ENCODE measurements at places on chromosomes 6 and 20.

DNA sequence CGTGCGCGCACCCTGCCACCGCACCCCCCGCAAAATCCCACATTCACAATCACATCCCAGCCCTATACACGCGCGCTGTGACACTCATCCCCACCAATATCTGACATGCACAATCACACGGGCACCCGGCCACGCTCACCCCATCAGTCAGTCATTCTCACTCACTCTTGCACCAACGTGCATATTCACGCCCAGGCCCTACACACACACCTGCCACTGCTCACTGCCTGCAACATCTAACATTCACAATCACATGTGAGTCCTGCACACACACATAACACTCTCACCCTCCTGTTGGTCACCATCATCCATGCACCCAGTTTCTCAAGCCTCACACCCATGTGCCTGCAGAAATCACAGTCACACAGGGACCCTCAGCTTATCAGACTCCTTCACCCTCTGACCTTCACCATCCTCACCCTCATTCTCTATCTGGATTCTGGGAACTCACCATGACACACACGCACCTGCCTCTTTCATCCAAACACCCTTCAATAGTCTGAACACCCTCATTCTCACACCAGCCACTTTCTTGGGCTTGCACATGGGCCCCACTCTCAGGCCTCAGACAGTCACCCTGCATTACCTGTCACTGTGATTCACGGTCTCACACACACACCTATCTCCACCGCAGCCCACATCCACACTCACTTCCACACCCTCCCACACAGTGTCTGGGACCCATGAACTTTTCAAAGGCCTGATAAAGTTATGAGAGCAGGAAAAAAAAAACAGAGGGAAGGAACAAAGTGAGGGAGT, 748 bp upstream of the ATP9A start:
- DNase-seq, result peak; percentile 37

GRCh38 chr6:1858196-1858595, 248.5 kb downstream of the FOXC1 start:
- DNase-seq, result no peak

GRCh38 chr6:27662769-27663168, 189.9 kb upstream of the ZNF184 start:
- DNase-seq, result no peak

- DNase-seq, result no peak
Measured at GRCh38 chr6:155259204-155259603, 4.6 kb upstream of the CLDN20 start.

GRCh38 chr20:44039147-44039546, 124.5 kb downstream of the TOX2 start:
- DNase-seq, result no peak
